Amygdala (tissue), 56 donors: ENCODE measurements at places on chromosomes 12 and 14.

DNA sequence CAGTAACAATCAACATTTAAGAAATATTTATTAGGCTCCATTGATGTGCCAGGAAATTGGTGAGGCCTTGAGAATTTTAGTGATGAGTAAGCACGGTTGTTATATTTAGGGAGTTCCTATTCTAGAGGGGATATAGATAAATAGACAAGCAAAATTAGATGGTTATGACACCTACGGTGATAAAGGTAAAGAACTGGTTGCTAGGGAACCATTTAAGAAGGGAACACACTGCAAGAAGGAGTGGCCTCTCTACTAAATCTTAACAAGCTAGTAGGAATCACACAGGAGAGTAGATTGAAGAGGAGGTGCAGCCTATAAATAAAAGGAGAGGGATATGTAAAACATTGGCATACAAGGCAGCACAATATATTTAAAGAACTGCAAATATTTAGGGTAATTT, 155.2 kb downstream of the LRIG3 start:
- no peak for DNase-seq

DNA sequence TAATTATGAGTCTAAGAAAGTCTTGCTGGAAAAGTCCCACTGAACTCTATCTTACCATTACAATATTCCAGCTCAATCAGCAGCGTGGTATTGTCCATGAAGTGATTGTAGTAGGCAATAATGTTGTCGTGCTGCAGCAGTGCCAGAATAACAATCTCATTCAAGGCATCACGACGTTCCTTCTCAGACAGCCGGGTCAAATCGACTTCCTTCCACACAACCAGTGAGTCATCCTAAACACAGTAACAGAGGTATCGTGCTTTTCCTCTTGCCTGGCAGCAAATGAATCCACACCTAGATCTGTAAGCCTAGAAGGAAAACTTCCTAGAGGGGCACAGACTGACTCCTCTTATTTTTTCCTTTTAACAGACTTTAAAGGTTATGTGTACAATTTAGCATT, 2.9 kb downstream of the NEK9 start:
- no peak for DNase-seq

DNA sequence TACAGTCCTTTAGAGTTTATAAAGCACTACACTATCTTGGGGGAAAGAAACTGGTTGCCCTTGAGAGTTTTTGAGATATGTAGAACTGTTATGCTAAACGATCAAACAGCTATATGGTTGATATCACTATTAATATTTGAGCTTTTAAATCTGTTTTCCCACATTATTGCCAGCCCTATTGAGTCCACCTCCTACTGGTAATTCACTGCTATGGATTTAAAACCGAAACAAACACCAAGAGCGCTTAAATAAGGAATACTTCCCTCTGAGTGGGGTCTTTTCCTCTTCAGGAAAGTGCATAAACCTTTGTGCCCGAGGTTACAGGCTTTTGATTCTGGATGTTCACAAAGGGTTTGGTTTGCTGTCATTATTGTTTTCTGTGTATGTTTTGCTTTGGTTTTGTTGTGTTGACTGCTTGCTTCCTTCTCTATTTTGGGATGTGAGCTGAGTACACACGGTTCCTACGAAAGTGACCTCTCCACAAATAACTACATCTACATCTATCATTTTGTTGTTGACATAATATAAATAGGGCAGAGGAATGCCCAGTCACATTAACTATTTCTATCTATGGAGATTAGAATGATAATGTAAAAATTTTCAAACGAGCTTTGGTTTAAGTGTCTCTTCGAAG, 44.8 kb downstream of the LGR5 start:
- DNase-seq, result no peak

DNA sequence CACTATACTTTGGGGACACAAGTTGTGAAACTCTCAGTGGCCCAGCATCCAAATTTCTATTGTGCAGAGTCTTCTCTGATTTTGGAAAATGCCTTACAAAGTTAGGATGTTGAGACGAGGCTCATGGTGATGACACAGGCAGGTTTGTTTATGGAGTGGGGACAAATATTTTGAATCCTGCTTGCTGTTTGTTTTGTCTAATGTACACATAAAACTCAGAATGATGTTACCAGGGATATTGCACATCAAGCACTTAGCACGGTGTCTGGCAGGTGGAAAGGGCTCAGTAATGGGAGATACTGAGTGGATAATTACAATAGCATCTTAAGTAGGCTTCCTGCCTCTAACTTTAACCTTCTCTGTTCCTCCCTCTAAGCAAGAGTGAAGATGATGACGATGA, 628.9 kb upstream of the TBX3 start:
- no peak for DNase-seq

DNA sequence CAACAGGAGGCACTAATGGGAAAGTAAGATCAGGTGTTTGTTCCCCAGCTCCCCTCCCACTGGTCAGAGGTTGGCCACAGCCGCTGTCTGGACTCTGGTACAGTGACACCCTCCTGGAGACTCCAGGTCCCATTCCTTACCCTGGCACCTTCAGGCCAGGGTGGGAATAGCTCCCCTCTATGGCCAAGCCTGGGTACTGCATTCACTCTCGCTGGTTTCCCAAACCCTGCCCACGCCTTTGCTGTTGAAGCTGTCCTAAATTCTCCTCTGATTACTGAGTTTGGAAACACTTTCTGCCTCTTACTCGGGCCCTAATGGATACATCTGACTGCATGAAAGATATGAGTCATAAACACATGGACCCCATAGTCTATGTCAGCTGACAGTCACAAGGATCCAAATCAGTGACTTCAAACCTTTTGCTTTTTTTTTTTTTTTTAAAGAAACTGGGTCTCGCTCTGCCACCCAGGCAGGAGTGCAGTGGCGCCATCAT, 17.9 kb downstream of the HRK start:
- DNase-seq, result no peak

GRCh38 chr12:98490501-98491453, 24.6 kb upstream of the TMPO start:
- peak; percentile 66 for DNase-seq

DNA sequence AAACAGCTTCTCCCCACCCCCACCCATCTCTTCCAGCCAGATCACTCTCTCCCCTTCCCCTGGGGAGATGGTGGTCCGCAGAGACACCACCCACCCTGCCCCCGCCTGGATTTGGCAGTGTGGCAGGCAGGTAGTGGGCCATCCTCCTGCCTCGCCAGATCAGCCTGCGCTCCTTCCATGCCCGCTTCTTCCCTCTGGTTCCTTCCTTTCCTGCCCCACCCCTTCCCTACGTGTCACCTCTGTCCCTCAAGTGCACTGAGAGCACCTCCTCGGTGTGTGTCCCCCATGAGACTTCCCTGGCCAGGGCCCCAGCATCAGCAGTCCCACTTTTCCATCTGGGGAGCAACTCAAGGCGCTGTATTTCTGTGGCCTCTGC, 632 bp downstream of the NYNRIN start:
- DNase-seq, result no peak

- DNase-seq, result no peak
Measured at GRCh38 chr14:68718023-68718990, 74.6 kb downstream of the ZFP36L1 start.
